ENCODE measurements at places on chromosomes 3 and 15.

DNA sequence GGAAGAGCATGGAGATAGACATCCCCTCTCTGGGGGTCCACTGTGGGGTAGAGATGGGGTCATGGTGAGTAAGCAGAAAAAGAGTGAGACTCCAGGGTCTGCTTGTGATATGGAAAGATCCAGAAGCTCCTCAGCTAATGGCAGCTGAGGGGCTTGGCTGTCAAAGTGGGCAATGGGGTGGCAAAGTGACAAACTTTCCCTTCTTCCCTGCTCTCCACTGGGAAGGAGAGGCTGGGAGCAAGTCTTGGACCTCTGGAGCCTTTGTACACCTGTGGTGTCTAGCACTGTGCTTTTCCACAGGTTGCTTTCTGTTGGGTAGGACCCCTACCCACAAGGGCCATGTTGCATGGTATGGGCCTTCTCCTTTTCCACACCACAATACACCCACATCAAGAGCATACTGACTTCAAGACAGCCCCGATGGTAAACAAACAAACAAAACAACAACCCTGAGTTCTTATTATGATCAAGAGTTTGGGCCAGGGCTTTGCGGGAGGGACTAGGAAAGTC lies 3.5 kb downstream of the ITGA11 start:
- no peak for DNase-seq

DNA sequence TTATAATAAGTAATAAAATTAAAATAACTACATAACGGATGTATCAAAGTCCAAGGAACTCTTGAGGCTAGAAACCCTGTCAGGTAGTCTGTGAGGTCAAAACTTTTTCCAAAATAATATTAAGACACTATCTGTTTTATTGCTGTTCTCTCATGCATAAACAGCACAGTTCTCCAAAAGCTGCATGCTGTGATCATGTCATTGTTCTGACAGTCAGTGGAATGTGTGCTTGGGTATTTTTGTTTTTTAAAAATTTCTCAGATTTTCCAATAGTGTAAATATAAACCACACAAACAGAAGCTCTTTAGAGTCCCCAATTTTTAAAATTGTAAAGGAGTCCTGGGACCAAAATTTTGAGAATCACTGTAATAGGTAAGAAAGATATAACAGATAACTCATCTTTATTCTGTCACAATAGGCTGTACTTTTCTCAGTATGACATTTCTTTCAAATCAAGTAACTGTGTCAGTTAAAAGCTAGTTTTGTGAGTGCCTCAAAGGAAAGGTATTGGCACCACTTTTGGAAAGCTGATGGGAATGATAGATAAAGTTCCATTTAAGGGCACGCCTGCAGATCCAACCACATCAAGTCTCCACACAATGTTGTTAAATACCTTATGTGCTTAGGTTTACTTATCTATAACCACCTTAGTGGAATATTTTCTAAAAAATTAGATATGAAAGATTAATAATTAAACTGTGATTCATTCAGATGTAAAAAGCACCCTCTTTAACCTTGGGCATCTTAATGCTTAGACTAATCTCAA lies 49.3 kb downstream of the CEP152 start:
- DNase-seq: no peak

DNA sequence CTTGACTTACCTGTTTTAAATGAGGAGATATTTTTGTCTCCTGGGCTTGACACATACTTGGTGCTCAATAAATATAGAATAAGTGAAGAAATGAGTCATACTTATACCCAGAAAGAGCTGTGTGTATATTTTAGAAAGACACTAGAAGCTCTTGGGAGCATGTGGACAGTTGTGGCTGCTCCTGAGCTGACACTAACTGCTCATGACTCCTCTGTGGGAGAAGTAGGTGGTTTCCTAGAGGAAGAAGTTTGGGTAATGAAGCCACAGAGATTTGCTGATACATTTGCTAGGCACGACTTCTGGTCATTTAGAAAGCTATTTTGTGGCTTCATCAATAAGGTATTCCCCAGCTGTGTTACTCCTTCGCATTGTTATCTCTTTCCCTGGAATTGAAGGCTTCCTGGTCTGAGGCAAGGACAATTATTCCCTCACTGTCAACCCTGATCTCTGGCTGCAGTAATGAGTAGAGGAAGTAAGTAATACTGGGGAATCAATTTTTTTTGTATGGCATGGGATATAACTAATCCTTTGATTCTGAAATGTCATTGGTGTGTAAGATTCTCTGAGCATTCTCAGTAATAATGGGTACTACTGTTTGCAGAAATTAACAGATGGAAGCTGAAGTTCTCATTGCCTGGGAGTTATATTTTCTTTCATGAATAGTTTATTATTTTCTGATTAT lies 79.6 kb upstream of the DCBLD2 start:
- DNase-seq: no peak

GRCh38 chr15:85849946-85850345 lies 55.2 kb upstream of the KLHL25 start:
- no peak for DNase-seq

DNA sequence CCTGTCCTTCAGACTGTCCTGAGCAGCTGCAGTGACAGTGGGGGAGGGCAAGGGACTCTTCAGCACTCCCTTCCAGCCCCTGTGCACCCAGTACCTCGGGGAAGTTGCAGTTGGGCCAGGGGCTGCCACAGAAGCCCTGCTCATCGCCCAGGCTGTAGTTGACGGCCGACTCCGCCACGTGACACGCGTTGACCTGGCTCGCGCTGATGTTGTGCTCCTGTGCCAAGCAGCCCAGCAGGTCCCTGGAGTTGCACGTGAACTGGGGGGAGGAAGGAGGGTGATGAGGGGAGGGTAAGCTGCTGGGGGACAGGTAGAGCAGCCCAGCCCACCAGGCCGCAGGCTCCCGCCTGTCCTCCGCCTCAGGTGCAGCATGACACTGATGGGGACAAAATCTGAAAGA lies 101.2 kb downstream of the SEC22A start:
- no peak for DNase-seq

GRCh38 chr3:37498126-37499039 lies 324.0 kb upstream of the LRRFIP2 start:
- no peak for DNase-seq

- DNase-seq: no peak
These were observed 439.0 kb downstream of the NTRK3 start for GRCh38 chr15:87817553-87817952.

DNA sequence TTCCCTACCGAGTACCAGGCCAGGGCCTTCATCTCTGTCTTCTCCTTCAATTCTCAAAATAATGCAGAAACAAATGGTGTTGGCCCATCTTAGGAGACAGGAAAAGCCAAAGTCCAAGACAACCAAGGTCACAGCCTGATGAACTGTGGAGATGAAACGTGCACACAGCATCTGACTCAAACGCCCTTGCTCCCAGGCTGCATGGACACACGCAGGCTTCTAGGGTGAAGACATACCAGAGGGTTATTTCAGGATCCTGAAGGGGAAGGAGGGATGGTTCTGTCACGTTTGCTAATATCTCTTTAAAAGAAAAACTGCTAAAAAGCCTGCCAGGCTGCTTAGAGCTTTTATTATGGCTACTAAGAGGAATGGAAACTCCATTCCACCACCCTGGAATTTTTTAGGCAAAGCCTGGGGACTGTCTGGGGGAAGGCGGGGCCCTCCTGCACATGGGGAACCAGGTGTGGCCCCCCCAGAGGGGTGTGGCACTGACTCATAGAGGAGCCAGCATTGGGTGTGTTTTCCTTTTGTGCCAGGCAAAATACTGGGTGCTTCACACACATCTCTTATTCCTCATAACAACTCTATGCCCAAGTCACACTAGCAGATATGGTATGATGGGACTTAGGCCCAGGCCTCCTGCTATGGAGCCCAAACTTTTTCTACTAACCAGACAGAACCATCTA lies 62.9 kb downstream of the UMPS start:
- no peak for DNase-seq

DNA sequence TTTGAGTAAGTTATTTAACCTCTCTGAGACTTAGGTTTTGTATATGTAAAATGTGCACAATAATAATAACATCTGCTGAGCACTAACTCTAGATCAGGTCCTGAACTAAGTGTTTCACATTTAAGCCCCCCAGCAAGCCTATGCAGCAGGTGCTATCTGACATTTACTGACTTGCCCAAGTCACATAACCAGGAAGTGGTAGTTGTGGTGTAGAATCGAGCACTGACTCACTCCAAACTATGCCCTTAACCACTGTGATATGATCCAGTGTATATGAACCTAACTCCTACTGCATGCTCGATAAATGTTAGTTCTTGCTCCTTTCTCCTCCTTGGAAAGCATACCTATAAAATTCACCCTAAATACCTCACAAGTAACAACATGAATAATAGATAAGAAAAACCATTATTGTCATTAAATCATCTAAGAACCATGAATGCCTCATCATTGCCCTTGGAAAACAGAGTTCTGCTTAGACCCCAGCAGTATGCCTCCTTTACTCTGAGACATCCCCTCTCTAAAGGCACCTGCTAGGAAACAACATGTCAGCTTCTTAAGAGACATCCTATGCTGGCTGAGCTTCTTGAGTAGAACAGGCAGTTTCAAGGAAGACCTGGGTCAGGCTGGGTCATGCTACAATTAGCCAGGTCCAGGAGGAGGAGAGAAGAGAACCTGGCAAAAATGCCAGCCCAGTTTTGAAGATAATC lies 3.0 kb upstream of the SHC4 start:
- DNase-seq: no peak

- DNase-seq: no peak
These were observed 128.3 kb upstream of the EIF1B start for GRCh38 chr3:40181182-40181581.

DNA sequence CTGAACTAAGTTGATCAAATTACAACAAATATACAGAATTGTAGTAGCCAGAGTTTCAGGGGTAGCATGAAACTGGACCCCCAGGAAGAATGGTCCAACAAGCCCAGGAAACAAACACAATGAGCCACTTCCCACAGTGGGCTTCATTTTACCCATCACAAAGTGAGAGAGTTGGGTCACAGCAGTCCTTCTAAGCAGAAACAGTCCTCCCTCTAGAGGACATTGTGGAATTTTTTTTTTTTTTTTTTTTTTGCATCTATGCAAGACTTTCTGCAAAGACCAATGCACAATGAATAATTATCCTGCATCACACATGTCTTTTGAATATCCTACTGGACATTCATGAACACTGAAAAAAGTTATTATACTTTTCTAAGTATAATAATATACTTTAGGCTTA lies 73.8 kb upstream of the ATP13A5 start:
- no peak for DNase-seq

GRCh38 chr3:33006081-33006480 lies 54.6 kb downstream of the CCR4 start:
- no peak for DNase-seq

DNA sequence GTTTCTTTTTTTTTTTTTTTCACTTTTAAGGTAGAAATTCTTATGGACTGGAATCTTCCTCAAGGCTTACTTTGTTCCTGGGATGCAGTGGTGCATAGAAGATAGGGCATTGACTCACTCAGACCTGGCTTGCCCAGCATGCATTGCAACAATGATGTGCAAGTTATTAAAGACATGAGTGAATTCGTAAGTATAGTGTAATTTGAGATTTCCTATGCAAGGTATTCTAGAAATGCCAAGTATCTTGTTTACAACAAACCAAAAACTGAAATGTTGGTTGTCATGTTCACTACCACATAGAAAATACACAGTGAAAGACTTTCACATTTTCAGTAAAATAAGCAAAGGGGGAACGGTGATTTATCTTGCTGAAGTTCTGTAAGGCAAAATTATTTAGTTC lies 56.5 kb upstream of the FNDC3B start:
- DNase-seq: no peak

DNA sequence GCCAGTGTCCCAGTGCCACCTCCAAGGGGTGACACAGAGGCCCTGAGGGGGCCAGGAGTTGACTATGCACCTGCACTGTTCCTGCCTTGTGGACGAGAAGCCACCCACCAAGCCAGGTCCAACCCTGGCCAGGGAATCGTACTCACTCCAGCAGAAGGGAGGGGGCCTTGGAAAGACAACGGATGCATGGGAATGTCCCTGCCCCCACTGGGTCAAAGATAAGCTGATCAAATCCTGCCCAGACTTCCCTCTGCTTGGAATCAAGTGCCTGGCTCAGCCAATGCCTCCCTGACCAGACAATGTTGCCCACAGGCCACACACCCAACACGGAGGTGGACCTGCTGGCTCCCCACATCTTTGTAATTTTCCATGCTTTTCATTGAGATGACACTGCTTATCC lies 23.9 kb downstream of the CACNA2D2 start:
- DNase-seq: no peak

- no peak for DNase-seq
These were observed 15.4 kb upstream of the ZNF774 start for GRCh38 chr15:90336705-90337141.

DNA sequence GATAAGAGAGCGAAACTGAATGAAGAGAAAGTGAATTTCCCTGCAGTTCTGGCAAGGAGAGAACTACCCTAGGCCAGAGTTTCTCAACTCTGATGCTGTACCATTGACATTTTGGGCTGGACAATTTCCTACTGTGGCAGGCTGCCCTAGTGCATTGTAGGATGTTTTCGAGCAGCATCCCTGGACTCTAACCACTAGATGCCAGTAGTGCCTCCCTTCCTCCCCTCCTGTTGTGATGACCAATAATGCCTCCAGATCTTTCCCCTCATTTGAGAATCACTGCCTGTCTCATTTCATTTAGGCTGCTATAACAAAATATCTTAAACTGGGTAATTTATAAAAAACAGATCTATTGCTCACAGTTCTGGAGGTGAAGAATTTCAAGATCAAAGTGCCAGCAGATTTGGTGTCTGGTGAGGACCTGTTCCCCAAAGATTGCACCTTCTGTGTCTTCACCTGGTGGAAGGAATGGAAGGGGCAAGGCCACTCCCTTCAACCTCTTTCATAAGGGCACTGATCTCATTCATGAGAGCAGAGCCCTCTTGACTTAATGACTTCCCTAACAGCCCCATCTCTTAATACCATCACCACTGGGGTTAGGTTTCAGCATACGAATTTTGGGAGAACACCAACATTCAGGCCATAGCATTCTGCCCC lies 188.9 kb upstream of the MEIS2 start:
- DNase-seq: no peak

DNA sequence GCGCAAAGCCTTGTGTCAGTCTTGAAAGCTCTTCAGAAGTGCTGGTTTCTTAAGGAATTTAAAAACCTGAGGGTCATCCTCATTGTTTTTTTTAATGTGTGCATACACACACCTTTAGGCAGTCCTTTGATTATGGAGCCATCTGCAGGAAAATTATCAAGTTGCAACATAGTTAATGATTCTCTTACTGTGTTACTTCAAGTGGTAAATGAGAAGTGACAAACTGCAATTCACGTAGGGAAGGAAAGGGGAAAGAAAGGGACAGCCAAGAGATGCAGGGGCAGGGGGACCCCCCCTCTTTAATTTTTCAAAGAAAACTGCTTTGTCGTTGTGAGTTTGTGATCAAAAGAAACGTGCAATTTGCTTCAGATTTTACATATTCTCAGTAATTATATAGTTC lies 162.4 kb upstream of the CGNL1 start:
- DNase-seq: no peak

DNA sequence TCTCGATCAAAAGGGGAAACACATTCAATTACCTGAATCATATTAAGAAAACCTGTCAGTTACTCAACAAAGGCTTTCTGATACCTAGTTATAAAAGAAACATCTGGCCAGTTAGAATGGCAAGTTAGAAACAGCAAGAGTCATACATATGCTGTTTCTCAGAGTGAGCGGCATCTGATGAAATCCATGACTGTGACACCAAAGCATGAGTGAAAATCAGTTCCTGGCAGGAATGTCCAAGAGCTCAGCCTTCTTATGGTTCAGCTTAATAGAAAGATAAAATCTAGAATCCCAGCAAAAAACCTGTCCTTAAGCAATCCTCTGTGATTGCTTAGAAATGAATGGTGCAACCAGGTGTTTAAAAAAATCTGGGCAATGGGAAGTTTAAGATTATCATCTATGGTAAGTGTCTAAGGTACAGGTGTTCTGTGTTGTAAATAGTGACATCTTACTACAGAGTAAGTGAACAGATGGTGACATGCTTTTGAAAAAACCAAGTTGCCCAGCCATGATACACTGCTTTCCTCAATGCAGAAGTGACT lies 18.8 kb downstream of the B4GALT4 start:
- no peak for DNase-seq

All from stimulated activated CD8-positive, alpha-beta memory T cell treated with anti-CD3 and anti-CD28 coated beads, Interleukin-15, amount 100 ng/mL, for 1 hour (primary cell).